ENCODE measurements at places on chromosomes 13 and 19. TPM values are rescaled to one million over a fixed set of nuclear protein-coding genes. Genes with fewer than 3 reads are reported as not detected.

GRCh38 chr13:39641645-39642044 lies 13.8 kb upstream of the COG6 start:
- DNase-seq = no peak

FCER2 gene
- not detected for total RNA-seq

- DNase-seq = no peak
Measured at GRCh38 chr19:33569821-33570220, 48.2 kb upstream of the PEPD start.

KRTDAP gene
- total RNA-seq = not detected

DNA sequence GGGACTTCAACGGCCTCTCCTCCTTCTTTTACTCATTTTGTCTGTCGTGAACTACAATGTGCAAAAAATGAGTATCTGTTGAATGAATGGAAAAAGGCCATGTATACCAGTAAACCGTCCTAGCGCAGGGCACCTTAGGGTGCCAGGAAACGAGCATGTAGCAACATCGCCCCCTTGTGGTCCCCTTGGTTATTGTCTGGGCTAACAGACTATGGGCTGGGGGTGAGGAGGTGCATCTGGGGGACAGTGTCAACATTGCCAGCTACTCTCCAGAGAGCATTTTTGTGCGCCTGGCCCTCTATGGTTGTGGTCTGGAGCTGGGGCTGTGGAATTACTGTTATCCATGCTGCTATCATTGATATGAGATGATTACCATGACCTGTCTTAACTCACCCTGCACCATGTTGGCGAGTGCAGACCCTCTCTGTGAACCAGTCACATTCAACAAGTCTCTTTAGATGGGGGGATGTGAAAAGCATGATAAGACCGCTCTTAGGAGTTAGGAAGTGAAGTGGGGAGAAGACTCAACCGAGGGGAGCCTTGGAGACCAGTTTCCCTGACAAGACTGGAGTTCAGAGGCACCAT lies 22.8 kb upstream of the SIGLEC11 start:
- peak; percentile 37 for DNase-seq

PCDH17 gene
- not detected for total RNA-seq

ZNF792 gene
- 3.9 TPM for total RNA-seq

TTC9B gene
- total RNA-seq = not detected

DNA sequence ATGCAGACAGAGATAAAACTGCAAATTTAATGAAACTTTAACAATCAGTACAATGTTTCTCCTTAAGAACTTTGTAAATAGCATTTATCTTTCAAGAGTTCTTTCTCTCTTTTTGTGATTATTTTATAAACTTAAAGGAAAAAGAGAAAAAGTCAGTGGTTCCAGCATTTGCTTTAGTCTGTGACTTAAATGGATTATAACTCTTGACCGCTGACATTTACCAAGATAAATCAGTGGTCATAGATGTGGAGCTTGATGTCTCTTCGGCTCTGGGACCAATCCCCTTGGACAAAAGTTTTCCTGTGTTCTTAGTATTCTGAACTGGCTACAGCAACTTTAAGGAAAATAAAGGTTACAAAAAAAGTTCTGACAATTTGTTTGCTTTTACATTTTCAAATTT lies 162.6 kb downstream of the TM9SF2 start:
- DNase-seq = no peak

AMH gene
- 3.0 TPM for total RNA-seq

ODAD3 gene
- total RNA-seq = 2.6 TPM

LENG9 gene
- total RNA-seq = 8.6 TPM

- no peak for DNase-seq
Measured at GRCh38 chr13:51500687-51501086, 47.9 kb upstream of the INTS6 start.

NKPD1 gene
- total RNA-seq = not detected

CYP4F12 gene
- total RNA-seq = 2.6 TPM

HNRNPL gene
- 501 TPM for total RNA-seq

DNA sequence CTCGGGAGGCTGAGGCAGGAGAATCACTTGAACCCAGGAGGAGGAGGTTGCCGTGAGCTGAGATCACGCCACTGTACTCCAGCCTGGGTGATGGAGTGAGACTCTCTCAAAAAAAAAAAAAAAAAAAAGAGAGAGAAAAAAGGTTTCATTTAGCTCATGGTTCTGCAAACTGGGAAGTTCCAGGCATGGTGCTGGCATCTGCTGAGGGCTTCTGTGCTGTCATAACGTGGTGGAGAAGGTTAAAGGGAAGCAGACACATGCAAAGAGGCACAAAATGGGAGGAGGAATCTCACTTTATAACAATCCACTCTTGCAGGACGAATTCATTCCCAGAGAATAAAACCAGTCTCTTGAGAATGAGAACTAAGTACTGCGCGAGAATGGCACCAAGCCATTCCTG lies 34.9 kb upstream of the SIAH3 start:
- no peak for DNase-seq

DNA sequence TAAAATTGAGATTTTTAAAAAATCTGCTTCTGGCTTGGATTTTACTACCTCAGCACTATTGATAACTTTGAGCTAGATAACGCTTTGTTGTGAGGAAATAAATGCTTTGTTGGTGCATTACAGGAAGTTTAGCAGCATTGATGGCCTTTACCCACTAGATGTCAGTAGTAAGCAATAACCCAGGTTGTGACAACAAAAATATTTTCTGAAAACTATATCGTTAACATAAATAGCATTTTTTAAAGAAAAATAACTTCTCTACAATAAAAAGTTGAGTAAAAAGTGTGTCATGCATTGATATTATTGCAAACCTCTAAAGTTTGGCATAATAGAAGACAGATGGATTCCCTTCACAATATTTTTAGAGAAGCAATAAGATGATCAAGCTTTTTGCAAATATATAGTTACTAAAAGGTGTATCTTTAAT lies 1246.5 kb downstream of the UQCRFS1 start:
- DNase-seq = no peak

GRCh38 chr13:106104281-106104901 lies 431.1 kb downstream of the EFNB2 start:
- peak; percentile 55 for DNase-seq

All from Caki2 (cell line).